ENCODE measurements at places on chromosomes 1 and 21. TPM values are rescaled to one million over a fixed set of nuclear protein-coding genes. Genes with fewer than 3 reads are reported as not detected.

GRCh38 chr1:115748401-115749150 lies 19.9 kb downstream of the CASQ2 start:
- peaks cover 8% of the 10 kb centered on the region for H3K4me1 ChIP-seq
- H3K4me3 ChIP-seq, result no peak overlapping the region
- no peak for DNase-seq
- no peaks in the 10 kb centered on the region for H3K36me3 ChIP-seq
- no peak overlapping the region for H3K27ac ChIP-seq

- H3K4me3 ChIP-seq, result no peak overlapping the region
- peaks cover 7% of the 10 kb centered on the region for H3K36me3 ChIP-seq
- H3K4me1 ChIP-seq, result no peaks in the 10 kb centered on the region
- no peaks in the 10 kb centered on the region for H3K27me3 ChIP-seq
- H3K27ac ChIP-seq, result no peak overlapping the region
These were observed 24.3 kb upstream of the IFNAR2 start for GRCh38 chr21:33205476-33205875.

GRCh38 chr1:167109125-167109524 lies 15.2 kb downstream of the STYXL2 start:
- 0 out of 2 replicates have a peak, but pooled peaks cover 4% of the 10 kb centered on the region for H3K36me3 ChIP-seq
- DNase-seq, result no peak
- H3K4me3 ChIP-seq, result no peak overlapping the region
- H3K4me1 ChIP-seq, result peaks cover 34% of the 10 kb centered on the region

TMEM269 gene
- total RNA-seq, result 0.73 TPM

RHD gene
- total RNA-seq, result not detected
